Upper lobe of right lung (tissue), 1 donor: ENCODE measurements at places on chromosomes 2 and 18.

GRCh38 chr2:165623161-165623560 lies 153.7 kb downstream of the CSRNP3 start:
- DNase-seq = no peak

- DNase-seq = no peak
Measured at GRCh38 chr2:46963941-46964673, 48.5 kb upstream of the MCFD2 start.

DNA sequence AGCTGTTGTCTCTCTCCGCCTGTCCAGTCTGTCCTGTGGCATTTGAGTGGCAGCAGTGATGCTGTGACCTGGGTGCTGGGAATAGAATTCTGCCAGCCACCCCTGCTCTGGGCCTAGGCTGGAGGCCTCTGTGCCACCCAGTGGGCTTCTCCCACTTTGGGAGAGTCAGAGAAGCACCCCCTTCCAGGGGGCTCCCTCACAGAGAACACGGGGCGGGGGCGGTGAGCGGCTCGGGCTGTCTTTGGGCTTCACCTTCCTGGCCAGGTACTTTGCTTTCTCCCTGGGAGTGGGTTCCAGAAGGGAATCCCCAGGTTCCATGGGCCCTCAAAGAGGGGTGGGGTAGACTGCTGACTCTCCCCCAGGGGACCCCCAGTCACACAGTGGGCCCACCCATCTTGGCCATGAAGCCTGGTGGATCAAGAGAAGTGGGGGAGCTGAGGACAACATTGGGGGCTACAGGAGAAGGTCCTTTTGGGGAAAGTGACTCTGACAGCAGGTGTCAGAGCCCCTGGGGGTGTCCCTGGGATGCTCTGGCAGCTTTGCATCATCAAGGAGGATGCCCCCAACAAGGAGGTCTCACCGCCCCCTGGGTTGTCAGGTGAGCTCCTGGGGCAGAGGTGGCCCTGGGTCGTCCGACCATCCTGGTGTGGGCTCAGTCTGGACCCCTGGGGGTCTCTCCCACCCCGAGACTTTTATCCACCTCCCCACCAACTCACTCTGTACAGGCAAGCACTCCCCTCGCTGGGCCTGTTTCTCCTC lies 18.8 kb upstream of the BOK start:
- no peak for DNase-seq

DNA sequence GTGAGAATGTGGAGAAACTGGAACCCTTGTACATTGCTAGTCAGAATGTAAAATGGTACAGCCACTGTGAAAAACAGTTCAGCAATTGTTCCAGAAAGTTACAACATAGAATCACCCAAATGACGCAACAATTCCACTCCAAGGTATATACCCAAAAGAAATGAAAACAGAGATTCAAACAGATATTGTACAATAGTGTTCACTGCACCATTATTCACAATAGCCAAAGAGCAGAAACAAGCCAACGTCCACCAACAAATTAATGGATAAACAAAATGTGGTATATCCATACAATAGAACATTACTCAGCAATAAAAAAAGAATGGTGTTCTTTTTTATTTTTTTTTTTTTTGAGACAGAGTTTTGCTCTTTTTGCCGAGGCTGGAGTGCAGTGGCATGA lies 10.9 kb downstream of the CLASP1 start:
- DNase-seq = no peak

GRCh38 chr2:190930411-190930810 lies 49.8 kb downstream of the GLS start:
- no peak for DNase-seq

DNA sequence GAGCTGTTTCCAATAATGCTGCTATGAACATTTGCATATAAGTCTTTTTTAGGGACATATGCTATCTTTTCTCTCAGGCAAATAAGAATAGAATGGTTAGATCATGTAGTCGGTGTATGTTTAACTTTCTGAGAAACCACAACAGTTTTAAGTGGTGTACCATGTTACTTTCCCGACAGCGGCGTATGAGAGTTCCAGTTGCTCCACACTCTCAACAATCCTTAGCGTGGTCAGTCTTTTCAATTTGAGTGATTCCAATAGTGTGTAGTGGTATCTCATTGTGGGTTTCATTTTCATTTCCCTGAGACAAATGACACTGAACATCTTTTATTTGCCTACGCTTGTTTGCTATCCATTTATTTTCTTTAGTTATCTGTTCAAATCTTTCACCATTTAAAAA lies 149.5 kb downstream of the ACOXL start:
- DNase-seq = no peak

GRCh38 chr18:12035481-12035880 lies 54.2 kb downstream of the IMPA2 start:
- DNase-seq = no peak

- no peak for DNase-seq
Measured at GRCh38 chr2:229858351-229858750, 63.5 kb downstream of the TRIP12 start.

- DNase-seq = no peak
Measured at GRCh38 chr2:219172231-219173154, 2.7 kb upstream of the SLC23A3 start.

DNA sequence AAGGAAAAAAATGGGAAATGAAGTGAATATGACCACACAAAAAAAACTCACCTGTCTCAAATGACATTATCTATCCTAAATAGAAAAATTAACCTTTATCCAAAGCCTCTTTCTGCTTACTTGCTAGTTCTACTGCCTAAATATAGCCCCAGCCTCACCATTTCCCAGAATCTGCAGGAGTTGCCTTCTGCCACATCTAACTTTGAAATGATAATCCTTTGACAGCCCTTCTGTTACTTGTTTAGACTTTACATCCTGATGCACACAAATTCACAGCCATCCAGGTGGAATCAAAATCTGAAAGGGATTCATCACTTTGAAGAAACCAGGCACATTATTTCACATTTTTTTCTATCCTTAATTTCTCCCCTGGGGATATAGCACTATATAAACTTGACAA lies 1356.2 kb upstream of the NXPH2 start:
- DNase-seq = no peak

DNA sequence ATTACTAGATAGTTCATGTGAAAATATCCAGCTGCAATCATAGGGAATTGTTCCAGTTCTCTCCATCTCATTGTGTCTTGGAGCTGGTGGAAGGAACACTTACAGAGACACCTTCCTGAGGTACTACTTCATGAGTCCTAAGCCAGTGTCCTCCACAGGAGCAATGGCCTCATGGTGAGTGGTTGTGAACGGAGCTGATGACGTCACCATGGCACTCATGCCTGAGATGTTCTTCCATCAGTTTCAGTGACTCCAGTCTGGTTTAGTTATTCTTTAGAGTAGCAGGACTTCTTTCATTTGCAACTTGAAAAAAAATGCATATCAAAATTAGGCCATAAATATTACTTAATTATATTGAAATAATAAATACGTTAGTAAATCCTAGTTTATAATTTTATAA lies 418.6 kb downstream of the ZNF521 start:
- no peak for DNase-seq

DNA sequence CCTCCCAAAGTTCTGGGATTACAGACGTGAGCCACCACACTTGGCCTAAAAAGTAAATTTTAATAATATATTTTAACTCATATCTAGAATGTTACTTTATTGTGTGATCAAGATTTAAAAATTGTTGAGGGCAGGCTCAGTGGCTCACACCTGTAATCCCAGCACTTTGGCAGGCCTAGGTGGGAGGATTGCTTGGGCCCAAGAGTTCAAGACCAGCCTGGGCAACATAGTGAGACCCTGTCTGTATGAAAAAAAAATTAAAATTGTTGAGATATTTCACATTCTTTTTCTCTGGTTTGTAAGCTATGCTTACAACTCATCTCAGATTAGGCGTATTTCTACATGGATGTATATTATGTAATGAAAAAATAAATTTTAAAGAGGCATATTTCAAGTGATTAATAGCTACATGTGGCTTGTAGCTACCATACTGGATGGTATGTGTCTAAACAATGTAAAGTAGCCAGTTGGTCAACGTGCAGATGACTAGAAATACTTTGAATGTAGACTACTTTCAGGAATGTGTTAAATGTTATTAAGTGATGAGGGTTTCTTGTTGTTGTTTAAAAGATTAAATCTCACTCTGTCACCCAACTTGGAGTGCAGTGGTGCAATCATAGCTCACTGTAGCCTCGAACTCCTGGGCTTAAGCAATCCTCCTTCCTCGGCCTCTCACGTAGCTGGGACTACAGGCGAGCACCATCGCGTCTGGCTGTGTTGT lies 5.9 kb downstream of the RAB10 start:
- no peak for DNase-seq

DNA sequence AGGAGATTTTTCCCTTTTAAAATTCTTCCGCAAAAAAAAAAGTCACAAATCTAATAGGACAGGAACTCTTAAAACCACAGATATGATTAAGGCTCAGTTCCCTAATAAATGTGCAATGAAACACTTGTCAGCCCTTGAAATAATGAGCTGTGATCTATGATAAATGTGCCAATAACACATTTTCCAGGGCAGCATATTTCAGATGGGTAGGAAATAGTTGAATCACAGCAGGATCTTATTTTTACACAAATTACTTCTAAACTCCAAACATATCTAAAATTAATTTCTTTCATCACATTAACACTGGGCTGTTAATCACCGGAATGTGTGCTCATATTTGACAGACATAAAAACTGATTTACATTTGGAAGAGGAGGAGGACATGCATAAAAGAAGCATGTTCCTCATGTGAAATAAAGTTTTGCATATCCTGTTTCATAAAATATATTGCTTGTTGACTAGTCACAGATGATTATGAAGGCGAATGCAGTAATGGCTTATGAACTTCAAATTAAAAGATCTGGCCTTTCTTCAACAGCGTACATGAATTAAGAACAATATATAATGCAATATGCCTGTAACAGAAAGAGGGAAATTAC lies 281.4 kb downstream of the PAX3 start:
- no peak for DNase-seq

- no peak for DNase-seq
Measured at GRCh38 chr2:236753606-236754270, 184.1 kb downstream of the ACKR3 start.

DNA sequence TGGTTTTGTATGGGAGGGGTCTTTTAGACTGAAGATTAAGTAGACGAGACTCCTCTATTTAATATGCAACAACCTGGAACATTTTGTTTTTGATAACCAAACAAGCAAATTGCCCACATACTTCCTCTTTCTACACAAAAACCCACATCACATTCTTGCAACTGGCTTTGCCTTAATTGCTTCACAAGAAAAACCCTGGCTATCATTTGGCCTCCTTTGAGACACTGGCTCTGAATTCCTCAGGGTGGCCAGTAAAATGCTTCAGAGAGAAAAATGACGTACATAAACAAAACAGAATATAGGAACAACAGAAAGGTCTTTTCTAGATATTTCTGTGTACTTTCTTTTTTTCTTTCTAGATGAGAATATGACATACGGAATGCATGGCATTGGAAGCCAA lies 103.0 kb downstream of the TRIB2 start:
- no peak for DNase-seq

- DNase-seq = no peak
Measured at GRCh38 chr2:10741139-10741538, 19.7 kb downstream of the ATP6V1C2 start.

DNA sequence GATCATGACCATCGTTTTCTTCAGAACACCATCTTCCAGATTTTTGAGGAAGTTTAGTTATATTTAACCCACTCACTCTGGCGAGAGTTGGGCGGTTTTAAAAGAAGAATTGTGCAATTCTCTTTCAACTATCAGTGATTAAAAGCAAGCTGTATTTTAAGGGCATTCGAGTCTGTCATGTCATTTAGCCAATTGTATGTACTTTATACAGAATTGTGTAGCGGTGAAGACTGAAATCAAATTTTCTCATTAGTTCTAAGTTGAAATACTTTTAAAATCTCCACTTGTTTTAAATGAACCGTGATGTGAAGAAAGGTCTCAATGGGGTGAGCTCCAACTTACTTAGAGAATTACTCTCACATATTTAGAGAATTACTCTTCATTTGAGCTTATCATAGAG lies 214.6 kb upstream of the DTNA start:
- DNase-seq = no peak

DNA sequence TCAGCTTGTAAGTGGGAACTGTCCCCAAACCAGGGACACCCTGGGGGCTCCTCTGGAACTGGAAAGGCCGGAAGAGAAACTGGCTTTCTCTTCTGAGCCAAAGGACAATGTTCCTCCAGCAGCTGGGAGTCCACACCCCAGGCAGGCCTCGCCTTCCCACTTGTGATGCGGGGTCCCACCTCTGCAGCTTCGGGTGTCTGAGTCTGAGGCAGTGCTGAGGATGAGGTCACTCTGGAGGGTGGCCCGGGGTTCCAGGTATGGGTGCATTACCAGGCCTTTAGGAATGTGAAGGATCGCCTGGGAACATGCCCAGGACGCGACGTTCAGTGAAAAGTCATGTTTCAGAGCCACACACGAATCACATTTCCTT lies 18.2 kb upstream of the BOK start:
- DNase-seq = peak; percentile 84

- DNase-seq = no peak
Measured at GRCh38 chr2:6054161-6054671, 362.0 kb downstream of the SOX11 start.

DNA sequence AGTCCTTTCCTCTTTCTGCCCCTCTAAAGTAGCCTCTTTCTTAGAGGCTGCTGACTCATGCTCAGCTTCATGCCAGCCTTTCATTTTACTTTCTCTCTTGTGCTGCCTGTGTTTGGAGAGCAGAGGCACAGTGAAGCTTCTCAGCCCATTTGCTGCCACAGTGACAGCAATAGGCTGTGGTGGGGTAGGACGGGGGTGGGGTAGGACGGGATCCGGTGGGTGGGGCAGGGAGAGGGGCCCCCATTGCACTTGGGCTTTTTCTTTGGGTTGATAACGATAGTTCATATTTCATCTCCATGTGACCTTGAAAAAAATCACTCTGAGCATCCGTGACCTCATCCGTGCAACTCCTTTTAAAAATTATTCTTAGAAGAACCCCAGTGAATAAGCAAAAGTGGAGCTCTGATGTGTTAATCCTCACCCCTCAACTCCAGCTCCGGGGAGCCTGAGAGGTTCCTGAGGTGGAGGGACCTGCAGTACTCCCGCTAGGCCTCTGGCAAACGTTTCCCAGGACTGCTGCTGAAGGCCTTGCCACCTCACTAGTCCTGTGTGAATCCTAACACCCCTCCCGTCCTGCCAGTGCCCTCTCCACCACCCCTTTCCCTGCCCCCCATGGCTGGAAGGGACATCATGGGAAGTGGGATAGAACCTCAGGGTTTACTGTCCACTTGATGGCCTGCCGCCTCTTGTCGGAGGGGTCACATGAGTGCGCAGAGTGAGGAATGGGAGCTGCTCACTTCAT lies 70.8 kb downstream of the INPP4A start:
- no peak for DNase-seq

DNA sequence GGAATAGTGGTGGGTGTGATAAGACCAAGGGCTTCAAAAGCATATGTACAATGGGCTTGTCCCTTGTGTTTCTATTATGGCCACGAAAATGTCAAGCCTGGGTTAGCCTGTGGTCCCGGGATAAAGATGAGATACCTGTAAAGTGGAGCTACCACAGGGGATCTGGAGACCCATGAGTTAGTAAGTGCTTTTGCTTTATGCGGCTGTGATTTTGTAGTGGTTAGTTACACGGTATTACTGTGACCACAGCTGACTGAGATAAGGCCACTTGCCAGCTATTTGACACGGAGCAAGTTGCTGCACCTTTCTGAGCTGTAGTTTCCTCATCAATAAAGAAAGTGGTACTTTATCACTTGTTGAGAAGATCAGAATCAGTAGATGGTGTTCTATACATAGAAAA lies 99.3 kb downstream of the PRELID3A start:
- no peak for DNase-seq
